H7 (cell line): ENCODE measurements at places on chromosomes 5 and 9.

DNA sequence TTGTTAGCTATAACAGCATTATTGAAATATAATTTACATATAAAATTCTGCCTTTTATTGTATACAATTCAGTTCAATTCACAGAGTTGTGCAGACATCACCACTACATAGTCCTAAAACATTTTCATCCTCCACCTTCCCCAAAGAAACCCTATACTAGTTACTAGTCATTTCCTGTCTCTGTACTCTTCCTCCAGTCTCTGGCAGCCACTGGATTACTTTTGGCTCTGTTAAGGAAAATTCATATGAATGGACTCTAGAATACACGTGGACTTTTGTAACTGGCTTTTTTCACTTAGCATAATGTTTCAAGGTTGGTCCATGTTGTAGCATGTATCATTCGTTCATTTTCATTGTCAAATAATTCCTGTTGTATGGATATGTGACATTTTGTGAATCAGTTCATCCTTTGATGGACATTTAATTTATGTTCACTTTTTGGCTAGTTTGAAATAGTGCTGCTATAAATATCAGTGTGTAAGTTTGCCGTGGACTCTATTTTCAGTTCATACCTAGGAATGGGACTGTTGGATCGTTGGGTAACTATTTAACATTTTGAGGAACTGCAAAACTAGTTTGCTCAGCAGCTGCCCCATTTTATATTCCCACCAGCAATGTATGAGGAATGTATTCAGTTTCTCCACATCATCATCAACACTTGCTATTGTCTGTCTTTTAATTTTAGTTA lies 9.7 kb downstream of the ICE1 start:
- DNase-seq: no peak

DNA sequence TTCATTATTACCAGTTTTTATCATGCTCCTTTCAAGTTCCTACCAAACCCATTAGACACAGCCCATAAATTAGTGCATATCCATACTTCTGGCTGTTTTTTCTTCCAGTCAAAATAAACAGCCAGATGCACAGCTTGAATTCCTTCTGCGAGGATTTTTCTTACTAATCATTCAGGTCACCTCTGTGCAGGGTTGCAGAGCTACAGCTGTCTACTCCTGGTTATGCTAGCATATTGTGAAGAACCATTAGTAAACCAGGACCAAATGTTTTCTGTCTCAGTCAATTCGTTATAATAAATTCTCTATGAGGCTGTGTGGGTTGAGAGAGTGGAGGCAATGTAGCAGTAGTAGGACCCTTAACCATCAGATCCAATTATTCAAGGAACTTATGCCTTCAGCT lies 8.1 kb upstream of the MINAR2 start:
- no peak for DNase-seq

DNA sequence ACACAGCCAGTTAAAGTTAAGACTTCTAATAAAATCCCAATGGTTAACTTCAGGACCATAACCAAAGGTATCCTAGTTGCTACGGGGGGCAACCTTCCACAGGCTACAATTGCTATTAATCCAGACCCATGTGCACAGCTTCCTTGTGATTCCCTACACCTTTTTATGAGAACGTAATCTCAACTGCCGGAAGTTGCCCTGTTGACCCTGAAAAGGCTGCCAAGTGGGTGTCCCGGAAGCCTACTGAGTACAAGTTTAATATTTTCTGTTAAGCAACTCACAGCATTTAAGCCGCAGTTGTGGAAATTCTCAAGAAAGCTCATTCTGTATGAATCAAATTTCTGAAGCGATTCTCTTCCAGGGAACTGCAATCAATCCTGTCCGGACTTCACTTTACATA lies 48.5 kb upstream of the PTGER4 start:
- no peak for DNase-seq

DNA sequence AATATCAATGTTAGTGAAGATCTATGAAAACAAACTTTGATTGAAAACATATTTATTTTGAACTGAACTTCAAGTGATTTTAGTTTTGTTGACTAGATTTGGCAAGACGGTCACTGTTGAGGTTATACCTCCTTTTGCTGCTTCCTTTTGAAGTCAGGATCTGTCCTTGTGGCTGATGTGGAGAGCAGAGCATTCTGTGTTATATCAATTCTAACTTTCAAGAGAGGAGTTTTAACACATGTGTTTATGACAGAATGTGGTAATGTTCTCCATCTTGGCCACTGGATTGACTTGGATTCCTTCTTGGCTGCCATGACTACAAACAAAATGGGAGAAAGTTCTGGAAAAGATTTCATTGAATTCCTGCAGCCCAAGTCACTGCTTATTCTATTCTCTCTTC lies 104.0 kb upstream of the ACTBL2 start:
- no peak for DNase-seq

DNA sequence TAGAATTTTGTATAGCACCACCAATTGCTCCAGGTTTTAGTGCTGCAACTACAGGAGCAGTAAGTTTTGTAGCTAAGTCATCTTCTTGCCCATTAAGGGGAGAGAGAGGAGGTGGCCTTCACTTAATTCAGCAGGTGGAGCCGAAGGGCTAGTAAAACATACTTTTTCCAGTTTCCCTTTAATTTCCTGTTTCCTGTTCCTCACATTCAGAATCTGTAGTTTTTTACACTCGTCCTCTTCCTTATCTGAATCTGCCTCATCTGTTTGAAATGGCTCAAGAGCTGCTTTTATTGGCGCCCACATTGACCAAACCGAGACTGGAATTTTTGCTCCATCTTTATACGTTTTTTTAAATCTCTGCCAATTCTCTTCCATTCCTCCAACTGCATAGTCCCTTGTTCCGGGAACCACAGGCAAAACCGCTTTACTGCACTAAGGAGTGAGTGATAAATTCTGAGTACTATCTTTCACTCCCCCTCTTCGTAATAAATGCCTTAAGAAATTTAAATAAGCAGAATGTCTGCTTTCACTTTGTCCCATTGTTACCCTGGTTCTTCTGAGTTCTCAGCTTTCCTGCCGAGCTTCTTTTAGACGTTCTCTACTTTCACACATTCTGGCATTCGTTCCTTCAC lies 133.9 kb downstream of the DROSHA start:
- DNase-seq: no peak

DNA sequence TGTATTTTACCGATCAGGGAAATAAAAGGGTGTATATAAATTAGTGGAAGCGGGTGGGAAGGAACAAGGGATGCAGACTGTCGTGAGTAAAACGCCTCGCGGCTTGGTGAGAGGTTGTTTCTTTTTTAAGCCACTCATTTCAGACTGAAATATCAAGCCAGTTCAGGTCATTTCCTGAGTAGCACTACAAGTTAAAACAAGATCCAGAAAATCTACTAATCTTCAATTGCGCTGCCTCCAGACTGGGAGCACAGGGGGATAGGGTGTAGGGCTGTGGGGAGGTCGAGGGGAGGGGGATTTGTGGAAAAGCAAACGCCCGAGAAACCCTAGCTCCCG lies 140.8 kb downstream of the TSSK1B start:
- DNase-seq: no peak

GRCh38 chr5:14210729-14211128 lies 67.6 kb downstream of the TRIO start:
- no peak for DNase-seq

- no peak for DNase-seq
Measured at GRCh38 chr5:35440409-35440808, 177.3 kb upstream of the SPEF2 start.

DNA sequence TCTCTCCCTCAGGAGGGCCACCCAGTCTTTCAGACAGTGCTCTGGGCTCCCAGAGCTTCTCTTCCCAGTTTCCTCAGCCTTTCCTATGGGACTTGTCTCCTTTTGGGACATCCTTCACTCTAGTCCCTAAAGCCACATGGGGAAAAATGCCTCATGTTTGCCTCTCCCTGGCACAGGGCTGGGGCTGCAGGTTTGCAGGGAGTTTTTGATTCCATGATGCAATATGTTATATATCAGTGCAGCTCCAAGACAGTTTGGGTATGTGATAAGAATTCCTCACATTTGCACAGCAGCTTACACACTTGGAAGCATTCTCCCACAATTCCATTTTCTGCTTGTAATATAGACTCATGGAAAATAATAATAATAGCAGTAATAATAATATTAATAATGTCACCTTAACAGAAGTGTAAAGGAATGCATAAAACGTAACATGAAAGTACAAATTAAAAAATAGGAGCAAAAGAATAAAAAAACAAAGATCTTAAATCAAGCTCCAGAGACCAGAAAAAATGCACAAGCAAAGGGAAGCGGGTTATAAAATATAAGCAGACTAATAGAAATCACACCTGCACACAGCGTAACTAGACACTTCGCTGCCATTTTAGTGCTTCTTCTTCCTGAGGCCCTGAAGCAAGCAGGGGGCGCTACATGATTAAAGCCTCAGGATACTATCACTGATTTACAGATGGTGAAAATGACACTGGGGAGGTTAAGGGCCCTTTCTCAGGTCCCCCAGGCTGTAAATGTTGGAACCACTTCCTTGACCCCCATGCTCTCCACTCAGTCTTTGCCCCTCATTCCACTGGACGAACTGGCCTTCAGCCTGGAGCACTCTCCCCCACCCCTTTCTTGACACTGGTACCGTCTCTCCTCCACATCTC lies 70.0 kb upstream of the IL17B start:
- peak; percentile 69 for DNase-seq

DNA sequence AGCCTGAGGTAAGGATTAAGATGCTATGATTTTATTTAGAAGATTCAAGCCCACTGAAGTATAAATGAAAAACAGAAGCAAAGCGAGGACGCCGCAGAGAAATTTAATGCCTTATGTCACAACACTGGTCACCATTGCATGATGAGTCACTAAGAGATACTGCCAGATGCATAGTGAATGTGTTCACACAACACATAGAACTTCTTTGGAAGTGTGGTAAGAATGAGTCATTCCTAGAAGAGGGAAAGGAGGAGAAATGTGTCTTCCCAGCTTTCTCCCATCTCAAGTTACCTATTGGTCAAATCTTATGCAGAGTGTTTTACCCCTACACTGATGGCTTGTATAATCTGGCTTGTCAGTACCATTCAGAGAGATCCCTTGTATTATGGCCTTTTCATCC lies 465.3 kb upstream of the ARRDC3 start:
- no peak for DNase-seq

DNA sequence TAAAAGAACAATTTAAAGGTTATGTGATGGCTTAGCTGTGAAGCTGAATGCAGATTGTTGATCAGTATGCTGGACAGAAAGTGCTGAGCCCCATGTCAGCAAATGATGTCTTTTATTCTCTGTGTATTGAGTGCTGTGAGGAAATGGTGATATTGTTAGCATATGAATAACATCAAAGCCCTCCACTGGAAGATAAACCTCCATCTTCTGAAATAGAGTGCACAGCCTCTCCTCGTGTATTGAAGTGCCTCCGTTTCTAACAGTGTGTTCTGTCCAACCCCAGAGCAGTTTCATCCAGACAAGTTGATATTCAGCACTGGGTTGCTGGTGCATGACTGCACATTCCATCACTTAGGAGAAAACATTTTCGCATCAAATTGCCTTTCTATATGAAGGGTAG lies 242.9 kb downstream of the CSNK1G3 start:
- no peak for DNase-seq

DNA sequence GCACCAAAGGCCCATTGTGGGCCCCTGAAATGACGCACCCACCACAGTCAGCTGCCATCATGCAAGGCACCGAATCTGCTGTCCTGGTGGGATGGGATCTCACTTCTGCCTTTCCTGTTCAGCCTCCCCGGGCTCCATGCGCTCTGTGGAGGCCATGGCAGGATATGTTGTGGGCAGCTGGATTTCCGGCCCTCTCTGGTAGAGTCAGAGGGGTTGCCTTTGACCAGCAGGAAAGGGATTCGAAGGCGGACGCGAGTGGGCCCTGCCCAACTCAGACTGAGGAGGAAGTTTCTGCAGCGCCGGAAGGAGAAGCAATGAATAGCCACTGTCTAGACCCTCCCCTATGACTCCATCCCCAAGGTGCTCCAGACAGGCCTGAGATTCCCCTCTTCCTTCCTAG lies 35.5 kb downstream of the GADD45G start:
- no peak for DNase-seq

GRCh38 chr9:134869554-134870300 lies 10.9 kb upstream of the FCN2 start:
- DNase-seq: peak; percentile 48

GRCh38 chr5:9329125-9329524 lies 216.8 kb downstream of the SEMA5A start:
- no peak for DNase-seq

GRCh38 chr5:180540050-180540694 lies 46.0 kb downstream of the CNOT6 start:
- no peak for DNase-seq

DNA sequence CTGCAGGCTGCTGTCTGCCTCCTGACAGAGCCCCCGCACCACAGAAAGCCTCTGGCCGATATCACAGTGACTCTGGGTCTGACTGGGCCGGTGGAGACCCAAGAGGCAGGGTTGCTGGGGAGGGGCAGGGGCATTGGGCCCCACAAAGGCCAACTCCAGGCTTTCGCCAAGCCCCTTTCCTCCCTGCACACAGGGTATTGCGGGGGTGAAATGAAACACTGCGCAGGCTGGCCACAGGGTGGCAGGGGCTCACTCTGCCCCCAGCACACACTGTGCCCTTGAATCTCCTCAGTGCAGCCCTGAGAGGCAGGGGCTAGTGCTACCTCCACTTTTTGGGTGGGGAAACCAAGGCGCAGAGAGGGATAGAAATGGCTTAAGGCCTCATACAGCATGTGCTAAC lies 44.6 kb downstream of the BARX1 start:
- peak; percentile 78 for DNase-seq

- DNase-seq: no peak
Measured at GRCh38 chr9:134670042-134670525, 28.5 kb downstream of the COL5A1 start.

GRCh38 chr9:121498150-121498486 lies 1.5 kb downstream of the GGTA1 start:
- peak; percentile 86 for DNase-seq

DNA sequence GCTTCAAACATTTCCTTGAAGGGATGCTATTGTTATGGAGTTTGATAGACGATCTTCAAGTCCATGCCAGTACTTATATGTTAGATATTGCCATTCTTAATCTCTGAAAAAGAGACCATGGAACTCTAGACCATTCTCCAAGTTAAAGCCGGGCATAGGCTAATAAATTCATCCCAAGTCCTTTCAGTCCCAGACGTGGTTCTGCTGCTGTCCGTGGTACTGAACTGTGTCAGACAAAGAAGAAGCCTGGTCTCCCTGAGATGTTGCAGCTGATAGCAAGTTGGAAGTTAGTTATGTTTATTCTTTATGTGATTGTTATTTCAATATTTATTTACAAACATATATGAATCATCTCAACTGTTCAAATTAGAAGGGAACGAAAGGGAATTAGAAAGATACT lies 158.7 kb downstream of the NMUR2 start:
- DNase-seq: peak; percentile 43

GRCh38 chr9:134566196-134566847 lies 75.3 kb upstream of the COL5A1 start:
- no peak for DNase-seq
